GM06990 (cell line): ENCODE measurements at places on chromosomes 5 and 9.
A peak's percentile ranks its signal among the peaks of the same experiment; 100 is the strongest.

DNA sequence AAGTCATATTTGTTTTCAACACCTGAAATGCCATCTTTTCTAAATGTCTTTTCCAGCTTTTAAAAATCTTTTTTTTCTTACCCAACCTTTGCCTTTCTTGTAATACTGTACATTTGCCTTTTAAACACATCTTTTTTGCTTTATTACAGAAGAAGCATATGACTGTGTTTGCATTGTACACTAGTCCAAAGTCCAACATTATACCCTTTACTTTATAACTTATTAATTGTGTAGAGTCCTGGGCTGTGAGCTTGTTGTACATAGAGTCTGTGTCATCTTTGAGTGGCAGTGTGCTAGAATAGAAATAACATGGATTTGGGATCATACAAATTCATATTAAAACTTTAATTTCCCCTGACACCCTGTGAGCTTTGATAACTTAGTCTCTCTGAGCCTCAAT, 23.7 kb downstream of the CWC27 start:
- DNase-seq: no peak

GRCh38 chr5:76074487-76075065, 8.6 kb upstream of the SV2C start:
- DNase-seq: no peak

DNA sequence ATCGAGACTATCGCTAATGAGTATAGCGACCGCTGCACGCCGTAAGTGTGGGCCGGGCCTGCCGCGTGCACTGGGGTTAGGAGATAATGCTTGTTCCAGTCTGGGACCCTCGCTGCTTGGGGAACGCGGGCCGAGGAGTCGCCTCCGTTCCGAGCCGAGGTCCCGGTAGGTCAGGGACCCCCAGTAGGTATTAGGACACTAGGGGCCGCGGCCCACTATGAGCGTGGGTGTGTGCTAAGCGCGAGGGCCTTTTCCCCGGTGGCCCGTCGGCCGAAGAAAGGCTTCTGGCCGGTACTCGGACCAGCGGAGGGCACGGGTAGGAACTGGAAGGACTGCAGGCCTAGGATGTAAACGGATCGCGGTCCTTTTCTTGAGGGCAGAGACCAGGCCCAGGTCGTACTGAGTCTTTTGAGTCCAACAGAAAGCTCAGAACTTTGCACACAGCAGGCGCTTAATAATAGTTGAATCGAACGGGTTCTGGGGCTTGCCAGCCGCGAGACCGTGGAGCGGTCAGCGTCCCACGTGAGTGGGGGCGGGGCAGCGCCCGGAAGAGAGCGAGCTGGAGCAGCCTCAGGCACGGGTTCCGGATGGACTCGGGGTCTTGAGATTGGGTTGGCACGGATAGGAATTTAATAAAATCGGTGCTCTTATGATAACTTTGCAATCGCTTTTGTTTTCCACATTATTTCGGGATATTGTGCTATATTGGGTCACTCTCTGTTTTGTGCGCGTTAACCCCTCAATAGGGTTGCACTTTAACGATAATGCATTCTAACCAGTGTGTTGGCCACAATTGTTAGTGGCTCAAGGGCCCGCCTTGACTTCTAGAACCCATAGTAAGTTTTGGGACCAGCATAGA, 733 bp downstream of the HSPA4 start:
- peak; percentile 84 for DNase-seq

DNA sequence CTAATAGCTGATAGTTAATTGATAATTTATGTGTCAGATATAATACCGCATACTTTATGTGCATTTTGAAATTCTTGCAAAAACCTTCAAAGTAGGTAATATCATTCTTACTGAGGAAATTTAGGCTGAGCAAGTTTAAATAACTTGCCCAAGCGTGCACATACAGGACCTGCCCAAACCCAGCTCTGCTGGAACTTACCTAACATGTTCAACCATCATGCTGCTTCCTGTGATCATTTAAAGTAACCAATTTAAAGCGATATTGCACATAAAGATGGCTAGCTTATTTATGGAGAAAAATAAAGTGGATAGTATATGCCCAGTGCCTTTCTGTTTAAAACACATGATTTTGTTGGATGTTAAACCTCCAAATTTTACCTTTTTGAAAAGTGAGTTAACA, 4.3 kb downstream of the FAM174A start:
- DNase-seq: no peak

GRCh38 chr9:14313951-14314423, at the start of gene NFIB:
Gene NFIB, minus strand, starts transcription at chr9:14314141. Its CDS starts 630 bp downstream, at chr9:14313511.
- DNase-seq: no peak

DNA sequence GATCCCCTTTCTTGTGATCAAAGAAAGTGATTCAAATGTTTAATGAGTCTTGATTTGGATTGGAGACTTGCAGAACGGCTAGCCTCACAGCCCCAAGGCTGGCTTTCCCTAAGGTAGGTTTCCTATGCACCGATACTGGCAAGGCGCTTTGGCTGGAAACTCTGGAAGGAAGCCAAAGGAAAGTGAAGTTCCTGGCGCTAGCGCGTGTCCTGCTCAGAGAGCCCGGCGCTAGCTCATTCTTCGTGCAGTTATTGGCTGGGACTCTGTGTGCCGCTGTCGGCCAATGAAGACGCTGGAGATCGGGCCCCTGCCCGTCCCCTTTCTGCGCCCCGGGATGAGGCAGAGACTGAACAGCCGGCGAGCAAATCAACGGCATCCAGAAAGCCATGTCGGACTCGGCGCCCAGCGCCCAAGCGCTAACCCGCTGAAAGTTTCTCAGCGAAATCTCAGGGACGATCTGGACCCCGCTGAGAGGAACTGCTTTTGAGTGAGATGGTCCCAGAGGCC, at the start of gene PCDHGC3:
Gene PCDHGC3, plus strand, starts transcription at position 342 of the 507 bp plus-strand sequence. Its CDS starts 151 bp downstream, at position 493.
- DNase-seq: peak; percentile 81
